ENCODE measurements at places on chromosomes 3 and 15.

GRCh38 chr3:110180733-110181132, 843.4 kb upstream of the DPPA4 start:
- DNase-seq = no peak

DNA sequence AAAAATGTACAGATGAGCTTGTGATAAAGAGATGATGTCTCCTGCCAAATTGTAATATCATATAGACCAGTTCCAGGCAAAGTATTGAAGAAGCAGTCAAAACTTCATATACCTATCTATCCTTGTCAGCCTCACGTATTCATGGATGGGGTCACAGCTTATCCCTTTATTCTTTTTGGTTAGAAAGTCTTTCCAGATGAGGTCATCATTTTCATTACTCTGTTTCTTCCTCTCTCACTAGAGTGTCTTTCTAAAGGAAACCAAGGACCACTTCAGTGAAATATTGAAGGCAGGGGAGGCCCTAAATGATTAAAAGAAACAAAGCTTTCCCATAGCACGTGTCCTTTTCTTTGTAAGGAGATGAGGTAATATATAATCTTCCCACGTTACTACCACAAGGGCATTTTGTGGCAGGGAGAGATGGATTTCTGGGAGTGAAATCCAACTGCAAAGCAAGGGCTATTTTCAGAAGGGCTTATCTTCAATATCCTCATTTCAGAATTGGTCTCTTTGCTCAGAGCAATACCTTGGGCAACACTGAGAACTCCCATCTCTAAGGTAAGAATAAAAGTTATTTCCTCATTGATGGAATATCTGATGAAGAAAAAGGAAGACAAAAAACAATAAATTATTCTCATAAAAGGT, 260.2 kb downstream of the TIGIT start:
- no peak for DNase-seq

DNA sequence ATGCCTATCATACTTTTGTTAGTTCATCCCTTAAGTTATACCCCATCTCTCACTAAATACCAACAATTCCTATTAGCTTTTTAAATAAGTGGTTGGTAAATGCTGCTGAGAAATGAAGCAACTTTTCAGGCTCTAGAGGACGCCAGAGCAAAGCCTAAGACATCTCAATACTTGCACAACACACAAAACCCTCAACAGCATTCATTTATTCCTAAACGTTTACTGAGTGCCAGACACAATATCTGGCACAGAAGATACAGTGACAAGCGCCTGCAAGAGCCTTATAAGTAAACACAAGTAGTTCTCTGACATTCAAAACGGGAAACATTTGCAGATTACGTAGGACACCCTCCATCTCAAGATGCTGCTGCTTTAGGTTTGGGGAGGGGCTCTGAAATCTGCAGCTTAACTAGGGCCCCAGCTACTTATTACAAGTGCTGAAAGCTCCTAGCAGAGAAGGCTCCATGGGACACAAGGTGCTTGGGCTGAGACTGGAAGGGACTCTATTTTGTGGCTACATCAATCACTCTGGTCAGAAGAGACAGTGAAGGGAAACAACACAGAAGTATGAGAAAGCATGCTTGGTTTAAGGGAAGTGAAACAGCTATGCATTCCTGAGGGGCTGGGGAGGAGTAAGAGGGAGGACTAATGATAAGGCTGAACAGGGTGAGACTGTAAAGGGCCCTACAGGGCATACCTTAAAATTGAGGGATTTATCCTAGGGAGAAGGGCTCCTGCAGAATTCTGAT, 311.3 kb downstream of the PLCL2 start:
- DNase-seq = no peak

GRCh38 chr15:73021139-73021621, 31.1 kb upstream of the NEO1 start:
- DNase-seq = no peak

DNA sequence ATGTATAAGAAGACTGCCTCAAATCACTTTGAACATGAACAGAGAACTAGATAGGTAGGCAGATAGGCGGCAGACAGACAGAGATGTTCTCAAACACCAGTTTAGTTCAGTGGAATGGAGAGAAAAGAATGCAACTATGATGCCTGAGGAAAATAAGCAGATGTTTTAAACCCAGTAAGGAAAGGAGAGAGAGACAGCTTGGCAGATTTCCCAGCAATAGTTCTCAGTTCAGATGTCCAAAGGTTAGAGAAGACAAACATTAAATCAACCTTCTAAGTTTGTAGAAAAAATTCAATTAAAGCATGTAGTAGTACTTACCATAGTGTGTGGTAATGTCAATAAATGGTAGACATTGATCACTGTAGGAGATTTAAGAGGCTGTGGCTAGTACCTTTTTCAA, 209.6 kb upstream of the PFN2 start:
- no peak for DNase-seq

DNA sequence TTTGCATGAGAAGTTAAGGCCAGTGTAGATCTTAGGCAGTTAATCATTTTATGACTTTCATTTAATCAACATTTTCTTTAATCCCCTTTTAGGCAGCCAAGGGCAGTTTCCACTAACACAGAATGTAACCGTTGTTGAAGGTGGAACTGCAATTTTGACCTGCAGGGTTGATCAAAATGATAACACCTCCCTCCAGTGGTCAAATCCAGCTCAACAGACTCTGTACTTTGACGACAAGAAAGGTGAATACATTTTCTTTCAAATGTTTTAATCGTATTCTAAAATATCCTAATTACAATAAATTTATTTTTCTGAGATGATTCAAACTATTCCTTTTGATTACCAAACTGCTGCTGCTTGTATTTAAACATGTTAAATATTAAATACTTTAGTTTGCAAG, 843.2 kb downstream of the CADM2 start:
- no peak for DNase-seq

GRCh38 chr3:34650131-34650530, 851.7 kb downstream of the PDCD6IP start:
- no peak for DNase-seq

DNA sequence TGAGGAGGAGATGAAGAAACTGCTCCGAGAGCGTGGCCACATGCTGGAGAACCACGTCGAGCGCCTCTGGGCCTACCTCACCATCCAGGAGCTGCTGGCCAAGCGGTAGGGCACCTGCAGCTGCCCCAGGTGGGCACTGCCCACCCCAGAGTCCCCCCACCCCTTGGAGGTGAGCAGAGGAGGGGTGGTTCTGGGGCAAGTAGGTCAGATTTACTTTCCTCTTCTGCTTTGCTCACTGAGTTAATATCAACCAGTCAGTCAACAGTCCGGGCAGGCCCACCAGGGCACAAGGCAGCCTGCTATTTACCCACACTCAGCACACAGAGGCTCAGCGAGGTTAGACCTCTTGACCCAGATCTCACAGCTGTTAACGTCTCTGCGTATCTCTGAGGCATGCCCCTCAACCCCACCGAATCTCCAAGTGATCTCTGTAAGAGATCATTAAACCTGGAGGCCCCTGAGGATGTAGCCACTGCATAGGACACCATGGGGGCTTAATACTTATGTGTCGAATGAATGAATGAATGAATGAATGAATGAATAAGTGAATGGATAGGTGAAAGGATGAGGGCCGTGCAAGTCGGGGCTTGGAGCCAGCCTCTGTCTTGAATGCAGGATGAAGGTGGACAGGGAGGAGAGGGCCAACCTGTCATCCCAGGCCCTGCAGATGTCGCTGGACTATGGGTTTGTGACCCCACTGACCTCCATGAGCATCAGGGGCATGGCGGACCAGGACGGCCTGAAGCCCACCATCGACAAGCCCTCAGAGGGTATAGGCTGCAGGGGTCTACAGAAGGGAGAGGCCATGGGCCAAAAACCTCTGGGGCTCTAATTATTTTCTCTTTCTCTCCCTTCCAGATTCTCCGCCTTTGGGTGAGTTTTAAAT, 8.0 kb upstream of the ITIH3 start:
- DNase-seq = no peak

DNA sequence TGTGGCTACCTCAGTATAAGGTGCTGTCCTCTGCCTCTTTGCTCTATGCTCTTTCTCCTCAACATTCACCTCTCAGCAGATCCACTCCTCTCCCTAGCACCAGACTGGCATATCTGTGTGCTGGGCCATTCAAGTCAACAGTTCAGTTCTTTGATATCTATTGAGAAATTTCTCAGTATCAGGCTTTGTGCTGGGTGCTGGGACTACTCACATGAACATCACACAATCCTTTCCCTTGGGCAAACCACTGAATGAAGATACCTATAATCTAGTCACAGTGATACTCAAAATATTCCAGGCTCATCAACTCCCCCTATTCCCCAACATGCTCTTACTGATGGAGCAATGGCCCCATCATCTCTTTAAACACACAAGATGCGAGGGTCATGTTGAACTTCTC, 120.8 kb downstream of the RPL22L1 start:
- DNase-seq = no peak

DNA sequence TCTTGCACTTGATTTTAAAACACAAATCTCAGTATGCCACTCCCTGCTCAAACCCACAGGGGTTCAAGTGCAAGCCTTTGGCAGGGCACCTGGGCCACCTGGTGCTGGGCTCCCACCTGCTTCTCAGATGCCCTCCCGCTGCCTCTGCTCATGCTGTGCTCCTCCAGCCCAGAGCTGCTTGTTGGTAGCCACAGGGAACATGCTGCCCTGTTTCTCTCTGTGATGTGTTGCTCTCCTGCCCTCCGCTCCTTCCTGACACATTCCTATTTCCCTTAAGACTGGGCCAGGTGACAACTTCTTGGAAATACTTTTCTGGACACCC, 27.1 kb upstream of the KY start:
- DNase-seq = no peak

GRCh38 chr15:95416576-95416975, 913.9 kb upstream of the NR2F2 start:
- DNase-seq = no peak

- peak; percentile 68 for DNase-seq
These were observed 1.3 kb upstream of the RFX7 start for GRCh38 chr15:56244811-56245576.

DNA sequence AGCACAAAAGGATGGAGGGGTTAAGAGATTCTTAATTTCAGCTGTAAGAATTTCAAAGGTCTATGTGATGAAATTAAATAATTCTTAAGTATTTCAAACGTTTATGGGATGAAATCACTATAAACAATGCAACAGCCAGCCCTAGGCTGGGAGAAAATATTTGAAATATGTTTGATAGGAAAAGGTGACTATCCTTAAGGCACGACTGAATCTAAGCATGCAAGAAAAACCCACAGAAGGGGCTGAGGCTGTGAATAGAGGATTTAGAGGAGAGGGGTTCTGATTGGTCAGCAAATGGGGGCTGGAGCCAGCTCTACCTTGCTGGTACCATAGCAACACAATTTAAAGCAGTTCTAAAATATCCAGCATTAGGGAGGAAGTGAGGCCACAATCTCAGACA, 220.8 kb upstream of the ATP10A start:
- no peak for DNase-seq

GRCh38 chr3:50388016-50388719, 28.8 kb upstream of the TMEM115 start:
- DNase-seq = no peak

DNA sequence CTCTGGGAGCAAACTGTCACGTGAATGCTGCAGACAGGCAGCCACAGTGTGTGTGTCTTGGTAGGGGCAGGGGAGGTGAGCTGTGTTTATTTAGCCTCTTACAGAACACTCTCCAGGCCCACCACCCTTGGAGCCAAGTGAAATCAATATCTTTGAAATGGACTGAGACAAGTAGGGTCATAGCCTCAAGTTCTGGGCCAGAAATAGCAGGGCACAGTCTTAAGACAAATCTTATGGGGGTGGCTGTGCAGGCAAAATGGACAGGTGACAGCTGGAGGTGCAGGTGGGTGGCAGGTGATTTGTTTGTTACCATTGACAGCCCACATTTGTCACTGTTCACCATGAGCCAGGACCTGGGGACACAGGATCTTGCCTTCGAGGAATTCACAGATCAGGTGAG, 93.6 kb upstream of the NMNAT3 start:
- DNase-seq = no peak

- peak; percentile 41 for DNase-seq
These were observed 18.6 kb downstream of the ZDHHC19 start for GRCh38 chr3:196192524-196193051.

- DNase-seq = no peak
These were observed 60.4 kb upstream of the RBM5 start for GRCh38 chr3:50028346-50028745.

GRCh38 chr3:50258029-50258680, 10.8 kb upstream of the SEMA3B start:
- no peak for DNase-seq

DNA sequence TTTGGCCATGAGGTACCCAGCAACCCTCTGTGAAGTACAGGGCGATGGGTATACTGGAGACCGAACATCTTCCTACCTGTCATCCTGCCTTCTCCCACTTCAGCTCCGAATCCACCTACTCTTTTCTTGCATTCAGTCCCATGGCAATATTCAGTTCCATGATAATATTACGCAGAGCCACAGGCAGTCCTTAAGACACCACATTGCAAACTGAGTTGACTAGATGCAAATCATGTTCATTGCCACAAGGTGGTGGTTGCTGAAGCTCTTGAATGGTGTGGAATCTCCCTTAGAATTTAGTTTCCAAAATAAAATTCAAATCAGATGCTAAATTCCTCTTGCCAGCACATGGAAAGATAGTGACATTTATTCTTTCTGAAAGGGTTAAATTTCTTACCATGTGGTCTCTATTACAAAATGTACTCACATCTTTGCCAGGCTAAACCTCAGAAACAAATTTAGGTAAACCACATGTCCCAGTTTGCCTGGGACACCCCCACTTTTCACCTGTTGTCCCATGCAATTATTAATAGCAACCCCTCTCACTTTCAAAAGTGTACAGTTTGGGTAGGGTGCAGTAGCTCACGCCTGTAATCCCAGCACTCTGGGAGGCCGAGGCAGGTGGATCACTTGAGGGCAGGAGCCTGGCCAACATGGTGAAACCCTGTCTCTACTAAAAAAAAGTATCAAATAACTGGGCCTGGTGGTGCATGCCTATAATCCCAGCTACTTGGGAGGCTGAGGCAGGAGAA, 1.7 kb upstream of the NME9 start:
- no peak for DNase-seq

- DNase-seq = no peak
These were observed 55.5 kb upstream of the BDH1 start for GRCh38 chr3:197611255-197611654.

Measured in activated naive CD4-positive, alpha-beta T cell treated with anti-CD3 and anti-CD28 coated beads for 36 hours (primary cell).